ENCODE measurements at places on chromosomes 6 and 20. TPM values are rescaled to one million over a fixed set of nuclear protein-coding genes. Genes with fewer than 3 reads are reported as not detected.

DNA sequence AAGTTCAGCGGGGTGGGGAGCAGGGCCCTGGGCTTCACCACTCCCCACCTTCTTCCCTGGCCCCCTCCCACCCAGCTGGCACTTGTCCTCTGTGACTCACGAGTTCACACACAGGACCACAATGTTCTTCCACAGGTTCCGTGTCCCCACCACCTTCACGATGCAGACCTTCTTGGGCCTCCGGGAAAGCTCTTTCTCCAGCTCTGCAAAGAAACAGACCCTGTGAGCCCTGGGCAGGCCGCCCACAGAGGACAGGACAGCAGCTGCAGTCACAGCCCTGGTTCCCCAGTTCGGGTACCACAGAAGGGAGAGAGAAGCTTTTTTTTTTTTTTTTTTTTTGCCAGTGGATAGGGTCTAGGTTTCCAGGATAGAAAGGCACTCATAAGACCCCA, 30.9 kb downstream of the PSMG4 start:
- H3K36me3 ChIP-seq: no peaks in the 10 kb centered on the region
- DNase-seq: peak; percentile 10
- no peak overlapping the region for H3K27ac ChIP-seq
- no peaks in the 10 kb centered on the region for H3K27me3 ChIP-seq

GRCh38 chr6:11092668-11093375, 812 bp upstream of the SMIM13 start:
- peaks cover 3% of the 10 kb centered on the region for H3K4me1 ChIP-seq
- peak overlapping the region; percentile 98 for H3K27ac ChIP-seq
- no peak for DNase-seq
- peak overlapping the region; percentile 91 for H3K4me3 ChIP-seq
- no peaks in the 10 kb centered on the region for H3K36me3 ChIP-seq

- no peak overlapping the region for H3K4me3 ChIP-seq
- no peak overlapping the region for H3K27ac ChIP-seq
- H3K36me3 ChIP-seq: no peaks in the 10 kb centered on the region
- DNase-seq: no peak
- peaks cover 10% of the 10 kb centered on the region for H3K4me1 ChIP-seq
These were observed 5.5 kb upstream of the JAG1 start for GRCh38 chr20:10679269-10679668.

The UNC93A gene
- total RNA-seq: not detected

DNA sequence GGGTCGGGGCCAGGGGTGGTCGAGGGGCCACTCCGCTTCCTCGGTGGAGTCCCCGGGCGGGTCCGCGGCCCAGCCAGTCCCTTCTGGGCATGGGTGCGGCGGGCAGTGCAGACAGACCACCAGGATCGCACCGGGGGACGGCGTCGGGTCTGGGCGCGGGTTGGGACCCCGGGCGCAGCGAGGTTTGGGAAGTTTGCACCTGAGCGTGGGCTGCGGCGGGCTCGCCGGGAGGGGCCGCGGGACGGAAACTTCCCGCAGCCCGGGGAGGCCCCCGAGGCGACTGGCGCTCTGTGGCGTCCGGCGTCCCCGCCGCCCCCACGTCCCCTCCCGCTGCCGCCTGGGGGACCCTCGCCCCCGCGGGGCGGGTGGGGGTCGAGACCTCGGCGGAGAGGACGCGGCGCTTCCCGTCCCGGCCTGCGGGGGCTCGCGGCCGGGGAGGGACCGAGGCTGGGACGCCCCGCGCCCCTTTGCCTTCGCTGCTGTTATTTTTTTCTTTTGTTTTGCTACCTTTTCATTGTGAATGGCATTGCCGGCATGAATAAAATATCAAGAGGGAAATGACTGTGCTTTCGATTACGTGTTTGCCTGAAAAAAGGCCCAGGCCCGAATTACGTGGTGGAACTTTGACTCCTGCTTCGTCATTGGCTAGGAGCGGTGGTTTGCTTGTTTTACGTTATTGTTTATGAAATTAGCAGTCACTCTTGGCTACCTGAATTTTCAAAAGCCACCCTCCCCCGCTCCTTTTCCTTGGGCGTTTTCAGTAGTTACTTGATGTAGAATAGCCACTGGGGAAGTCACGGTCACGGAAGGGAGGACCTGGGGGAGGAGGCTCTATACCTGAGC, 703 bp downstream of the SNX9 start:
- peak overlapping the region; percentile 70 for H3K4me3 ChIP-seq
- peak overlapping the region; percentile 87 for H3K27ac ChIP-seq
- H3K4me1 ChIP-seq: peaks cover 3% of the 10 kb centered on the region
- no peaks in the 10 kb centered on the region for H3K27me3 ChIP-seq
- DNase-seq: peak; percentile 77

- no peak overlapping the region for H3K4me3 ChIP-seq
- no peaks in the 10 kb centered on the region for H3K36me3 ChIP-seq
- H3K27me3 ChIP-seq: no peaks in the 10 kb centered on the region
- no peak overlapping the region for H3K27ac ChIP-seq
These were observed 137.8 kb downstream of the CENPW start for GRCh38 chr6:126477678-126478077.

The MMS22L gene
- 27.0 TPM for total RNA-seq

DNA sequence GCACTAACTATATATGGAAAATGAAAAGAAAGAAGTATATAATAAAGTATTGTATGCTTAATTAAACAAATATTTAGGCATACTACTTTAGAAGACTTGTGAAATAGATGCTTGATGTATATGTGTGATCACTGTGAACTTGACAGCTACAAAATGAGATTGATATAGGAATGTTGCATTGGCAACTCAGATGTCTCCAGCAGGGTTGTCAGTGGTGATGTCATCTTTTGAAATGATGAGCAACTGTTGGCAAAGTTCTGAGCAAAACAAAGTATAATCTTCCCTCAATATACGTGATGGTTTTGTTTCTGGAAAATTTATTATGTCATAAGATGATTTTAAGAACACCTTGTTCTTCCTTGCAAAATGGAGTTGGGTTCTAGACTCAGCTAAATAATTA, 133.8 kb downstream of the ARID1B start:
- no peaks in the 10 kb centered on the region for H3K4me1 ChIP-seq
- H3K27me3 ChIP-seq: no peaks in the 10 kb centered on the region

DNA sequence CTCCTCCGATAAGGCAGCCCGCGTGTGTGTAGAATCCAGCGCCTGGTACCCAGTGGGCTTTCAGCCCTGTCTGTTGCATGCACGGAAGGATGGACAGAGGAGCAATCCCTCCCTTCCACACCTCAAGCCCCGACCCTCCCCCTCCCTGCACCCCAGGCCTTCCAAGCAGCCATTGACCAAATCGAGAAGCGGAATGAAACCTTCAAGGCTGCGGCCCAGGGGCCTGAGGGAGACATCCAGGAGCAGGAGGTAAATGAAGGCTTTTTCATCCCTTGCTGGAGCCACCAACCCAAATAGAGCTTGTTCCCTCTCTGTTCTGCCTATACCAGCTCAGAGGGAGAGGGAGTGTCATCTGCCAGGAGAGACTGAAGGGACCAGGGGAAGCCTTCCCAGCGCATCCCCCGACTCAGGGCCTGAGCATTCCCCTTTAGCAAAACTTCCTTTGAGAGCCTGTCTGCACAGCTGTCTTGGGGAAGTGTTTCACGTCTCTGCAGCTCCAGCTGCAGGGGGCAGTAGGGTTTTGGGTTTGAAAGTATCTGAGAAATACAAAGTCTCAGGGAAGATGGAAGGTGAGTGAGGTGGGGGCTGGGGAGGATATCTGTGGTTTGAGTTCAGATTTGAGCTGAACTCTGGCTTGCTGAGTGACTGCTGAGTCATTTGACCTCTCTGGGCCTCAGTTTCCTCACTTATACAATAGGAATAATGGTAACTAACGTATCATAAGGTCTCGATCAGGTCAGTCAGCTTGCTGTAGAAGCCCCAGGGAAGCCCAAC, 16.1 kb downstream of the FGD2 start:
- peaks cover 3% of the 10 kb centered on the region for H3K4me1 ChIP-seq
- H3K4me3 ChIP-seq: no peak overlapping the region
- no peaks in the 10 kb centered on the region for H3K27me3 ChIP-seq

DNA sequence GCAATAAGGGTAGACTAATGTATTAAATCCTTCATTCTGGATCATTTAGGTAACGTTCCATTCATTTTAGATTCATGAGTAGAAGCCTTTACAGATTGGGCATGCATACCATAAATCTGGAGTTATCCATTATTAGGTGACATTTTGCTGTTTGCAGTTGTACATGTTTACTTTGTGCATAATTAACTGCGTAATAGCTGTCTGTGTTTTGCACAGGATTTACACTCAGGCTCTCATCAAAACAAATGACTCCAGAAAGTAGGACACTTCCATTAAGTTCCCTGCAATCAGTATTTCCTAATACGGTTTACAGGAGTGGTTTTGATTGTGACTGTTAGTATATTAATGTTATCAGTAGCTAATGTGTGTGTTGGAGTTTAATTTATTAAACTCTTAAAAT, 997.4 kb downstream of the HACE1 start:
- DNase-seq: no peak
- H3K36me3 ChIP-seq: no peaks in the 10 kb centered on the region
- H3K4me1 ChIP-seq: no peaks in the 10 kb centered on the region
- H3K27me3 ChIP-seq: no peaks in the 10 kb centered on the region
- H3K27ac ChIP-seq: no peak overlapping the region
- no peak overlapping the region for H3K4me3 ChIP-seq

- H3K27me3 ChIP-seq: no peaks in the 10 kb centered on the region
- H3K27ac ChIP-seq: no peak overlapping the region
- no peak overlapping the region for H3K4me3 ChIP-seq
- H3K36me3 ChIP-seq: no peaks in the 10 kb centered on the region
These were observed 68.9 kb downstream of the MTHFD1L start for GRCh38 chr6:150934380-150934779.

The ADA gene
- 9.8 TPM for total RNA-seq

DNA sequence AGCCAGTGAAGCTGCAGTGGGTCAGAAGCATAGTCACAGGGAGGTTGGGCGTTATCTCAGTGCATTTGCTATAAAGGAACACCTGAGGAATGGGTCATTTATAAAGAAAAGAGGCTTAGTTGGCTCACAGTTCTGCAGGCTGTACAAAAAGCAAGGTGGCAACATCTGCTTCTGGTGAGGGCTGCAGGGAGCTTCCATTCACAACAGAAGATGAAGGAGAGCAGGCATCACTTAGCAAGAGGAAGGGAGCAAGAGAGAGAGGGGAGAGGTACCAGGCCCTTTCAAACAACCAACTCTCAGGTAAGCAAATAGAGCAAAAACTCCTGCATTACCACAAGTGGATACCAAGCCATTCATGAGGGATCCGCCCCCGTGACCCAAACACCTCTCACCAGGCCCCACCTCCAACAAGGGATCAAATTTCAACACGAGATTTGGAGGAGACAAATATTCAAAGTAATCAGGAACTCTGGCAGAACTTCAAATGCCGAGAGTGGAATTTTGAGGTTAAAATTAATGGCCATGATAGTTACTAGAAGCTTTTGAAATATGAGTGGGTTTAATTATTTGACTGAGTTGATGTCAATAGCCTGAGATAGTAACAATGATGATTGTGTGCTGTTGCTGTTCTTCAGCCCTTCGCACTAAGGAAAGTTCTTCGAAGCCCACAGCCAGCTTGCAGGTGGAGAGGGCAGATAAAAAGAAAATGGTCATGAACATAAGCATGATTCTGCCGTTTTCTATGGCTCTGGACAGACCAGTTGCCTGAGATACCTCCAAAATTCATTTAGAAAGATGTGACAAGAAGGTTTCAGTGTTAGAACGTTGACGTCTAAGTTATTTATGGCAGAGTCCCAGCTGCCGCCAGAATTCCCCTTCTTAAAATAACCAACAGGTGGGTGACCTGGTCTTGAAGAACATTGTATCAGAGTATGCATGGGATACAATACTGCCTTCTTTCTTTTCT, 55.3 kb upstream of the ADTRP start:
- no peaks in the 10 kb centered on the region for H3K27me3 ChIP-seq
- peaks cover 4% of the 10 kb centered on the region for H3K4me1 ChIP-seq
- H3K4me3 ChIP-seq: no peak overlapping the region

- peaks cover 4% of the 10 kb centered on the region for H3K27me3 ChIP-seq
- no peak overlapping the region for H3K27ac ChIP-seq
- DNase-seq: no peak
- H3K36me3 ChIP-seq: no peaks in the 10 kb centered on the region
These were observed 796 bp downstream of the HLA-DQB1 start for GRCh38 chr6:32665661-32666060.

DNA sequence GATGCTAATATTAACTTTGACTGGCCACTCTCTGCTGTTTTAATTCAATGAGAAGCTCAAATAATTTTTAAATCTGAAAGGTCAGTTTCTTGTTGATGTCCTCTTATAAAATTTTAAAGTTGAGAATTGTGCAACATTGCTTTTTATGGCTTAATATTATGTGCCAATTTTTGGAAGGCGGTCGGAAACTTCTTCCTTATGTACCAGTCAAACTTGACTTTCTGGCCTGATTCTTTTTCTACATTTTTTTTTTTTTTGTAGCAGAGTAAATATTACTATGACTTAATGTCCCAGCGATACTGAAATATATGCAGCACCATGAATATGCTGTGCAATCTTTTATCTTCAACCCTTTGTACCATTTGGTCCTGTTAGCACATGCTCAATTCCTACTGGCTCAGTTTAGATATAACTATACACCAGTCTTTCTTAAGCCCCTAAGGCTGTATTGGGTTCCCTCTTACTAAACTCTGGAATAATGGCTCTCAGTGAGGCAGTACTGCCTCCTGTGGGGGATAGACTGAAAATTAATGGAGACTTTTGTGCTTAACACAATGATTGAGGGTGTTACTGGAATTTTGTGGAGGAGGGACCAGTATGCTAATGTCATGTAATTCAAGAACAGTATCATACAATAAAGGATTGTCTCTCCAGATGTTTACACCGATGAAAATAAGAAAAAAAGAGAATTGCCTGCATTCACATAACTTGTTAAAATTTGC, 156.4 kb upstream of the SYNCRIP start:
- no peak overlapping the region for H3K4me3 ChIP-seq
- DNase-seq: peak; percentile 42
- H3K36me3 ChIP-seq: no peaks in the 10 kb centered on the region

DNA sequence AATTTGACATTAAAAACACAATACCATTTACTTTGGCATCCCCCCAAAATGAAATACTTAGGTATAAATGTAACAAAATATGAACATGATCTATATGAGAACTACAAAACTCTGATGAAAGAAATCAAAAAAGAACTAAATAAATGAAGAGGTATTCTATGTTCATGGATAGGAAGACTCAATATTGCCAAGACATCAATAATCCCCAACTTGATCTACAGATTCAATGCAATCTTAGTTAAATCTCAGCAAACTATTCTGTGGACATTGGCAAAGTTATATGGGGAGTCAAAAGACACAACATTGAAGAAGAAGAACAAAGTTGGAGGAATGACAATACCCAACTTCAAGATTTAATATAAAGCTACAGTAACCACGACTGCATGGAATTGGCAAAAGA, 145.2 kb upstream of the HEY2 start:
- H3K27me3 ChIP-seq: no peaks in the 10 kb centered on the region
- no peak overlapping the region for H3K4me3 ChIP-seq
- H3K36me3 ChIP-seq: no peaks in the 10 kb centered on the region
- no peak overlapping the region for H3K27ac ChIP-seq

- H3K27me3 ChIP-seq: no peaks in the 10 kb centered on the region
- no peak overlapping the region for H3K27ac ChIP-seq
- no peak overlapping the region for H3K4me3 ChIP-seq
- no peak for DNase-seq
- no peaks in the 10 kb centered on the region for H3K4me1 ChIP-seq
These were observed 185.5 kb downstream of the MOXD1 start for GRCh38 chr6:132215805-132216204.

The IL17F gene
- not detected for total RNA-seq

Measured in lung (tissue), 17 donors.